ENCODE measurements at places on chromosomes 3 and 15.
A peak's percentile ranks its signal among the peaks of the same experiment; 100 is the strongest.

DNA sequence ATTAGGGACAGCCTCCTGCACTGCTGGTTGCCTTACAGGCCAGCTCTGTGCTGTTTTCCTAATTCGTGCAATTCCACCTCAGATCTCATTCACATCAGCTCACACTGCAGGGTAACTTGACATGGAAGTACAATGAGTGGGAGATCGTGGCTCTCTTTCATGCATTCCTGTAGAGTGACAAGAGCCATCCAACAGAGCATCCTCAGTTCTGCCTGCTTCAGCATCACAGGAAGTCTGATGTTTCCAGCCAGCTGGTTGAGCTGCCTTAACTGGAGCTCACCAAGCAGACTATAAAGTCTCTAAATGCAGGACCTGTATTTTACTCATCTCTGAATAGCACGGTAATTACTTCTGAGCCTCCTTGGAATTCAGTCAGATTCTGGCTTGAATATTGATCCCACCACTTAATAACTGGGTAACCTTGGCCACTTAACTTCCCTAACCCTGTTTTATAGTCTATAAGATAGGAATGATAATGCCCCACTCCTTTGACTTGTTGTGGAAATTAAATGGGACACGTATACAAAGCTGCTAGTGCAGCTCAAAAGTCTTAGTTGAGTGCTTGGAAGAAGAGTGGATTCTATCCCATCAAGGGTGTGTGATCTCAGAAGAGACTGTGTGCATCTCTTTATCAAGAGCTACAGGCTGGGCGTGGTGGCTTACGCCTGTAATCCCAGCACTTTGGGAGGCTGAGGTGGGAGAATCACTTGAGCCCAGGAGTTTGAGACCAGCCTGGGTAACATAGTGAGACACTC, 1.4 kb upstream of the DIS3L start:
- DNase-seq = no peak

- DNase-seq = no peak
These were observed 147.6 kb downstream of the DNAJB8 start for GRCh38 chr3:128319107-128319506.

- no peak for DNase-seq
These were observed 31.6 kb upstream of the SLC35G2 start for GRCh38 chr3:136787349-136787748.

DNA sequence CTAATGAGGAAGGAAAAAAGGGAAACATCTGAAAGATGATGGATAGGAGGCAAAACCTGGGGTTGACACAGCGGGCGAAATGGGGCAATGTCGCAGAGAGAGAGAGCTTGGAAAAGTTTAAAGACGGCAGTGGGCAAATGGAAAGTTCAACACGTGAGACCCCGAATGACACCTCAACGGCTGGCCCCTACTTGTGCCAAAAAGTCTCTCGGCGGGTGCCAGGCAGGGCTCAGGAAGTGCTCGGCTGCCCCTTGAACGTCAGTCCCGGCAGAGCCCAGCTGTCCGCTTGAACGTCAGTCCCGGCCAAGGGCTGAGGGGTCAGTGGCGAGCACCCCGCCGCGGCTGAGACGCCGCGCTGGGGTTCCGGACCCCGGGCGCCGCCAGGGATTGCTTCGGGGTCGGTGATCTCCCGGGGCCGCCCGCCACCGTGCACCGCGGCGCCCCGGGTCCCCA, 658 bp downstream of the EOGT start:
- DNase-seq = peak; percentile 6

DNA sequence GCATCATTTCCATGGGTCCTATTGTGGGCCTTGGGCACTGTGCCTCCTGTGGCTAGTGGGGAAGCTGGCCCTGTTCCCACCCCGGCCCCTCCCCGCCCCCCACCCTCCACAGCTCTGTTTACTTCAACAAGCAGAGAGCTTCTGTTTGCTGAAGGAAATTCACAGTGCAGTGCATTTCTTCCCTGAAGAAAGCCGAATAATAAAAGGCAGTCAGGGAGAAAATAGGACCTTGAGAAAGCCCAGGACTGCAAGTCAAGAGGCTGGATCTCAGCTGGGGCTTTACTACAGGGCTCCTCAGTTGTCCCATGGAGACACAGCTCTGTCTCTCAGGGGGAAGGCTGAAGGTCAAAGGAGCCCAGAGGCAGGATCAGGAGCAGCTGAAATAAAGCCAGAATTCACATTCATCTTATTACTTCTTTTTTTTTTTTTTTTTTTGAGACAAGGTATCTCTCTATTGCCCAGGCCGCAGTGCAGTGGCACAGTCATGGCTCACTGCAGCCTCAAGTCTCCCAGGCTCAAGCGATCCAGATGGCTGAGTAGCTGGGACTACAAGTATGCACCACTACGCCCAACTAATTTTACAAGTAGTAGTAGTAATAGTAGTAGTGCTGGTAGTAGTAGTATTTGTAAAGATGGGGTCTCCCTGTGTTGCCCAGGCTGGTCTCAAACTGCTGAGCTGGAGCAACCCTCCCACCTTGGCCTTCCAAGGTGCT, 33.0 kb upstream of the LACTB start:
- DNase-seq = no peak

- no peak for DNase-seq
These were observed 11.5 kb downstream of the CPNE9 start for GRCh38 chr3:9715136-9715535.

DNA sequence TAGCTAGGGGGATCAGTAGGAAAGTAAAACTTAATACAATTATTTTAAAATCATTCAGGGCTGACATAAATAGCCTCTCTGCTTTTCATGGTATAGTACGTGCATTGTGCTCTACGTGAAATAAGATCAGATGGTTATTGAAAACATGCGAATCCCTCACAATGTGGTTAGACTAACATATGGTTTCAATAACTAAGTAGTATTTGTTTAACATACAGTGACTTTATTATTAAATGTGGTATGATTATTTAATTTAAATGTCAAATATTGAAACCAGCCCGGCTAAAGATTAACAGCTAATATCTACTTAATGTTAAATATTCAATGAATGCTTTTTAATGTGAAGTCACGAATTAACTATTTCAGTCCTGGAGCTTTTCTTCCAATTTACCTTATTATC, 473.9 kb upstream of the THBS1 start:
- DNase-seq = no peak

GRCh38 chr3:197801891-197802778, 11.1 kb downstream of the LRCH3 start:
- DNase-seq = no peak

- DNase-seq = no peak
These were observed 901 bp upstream of the CHST14 start for GRCh38 chr15:40469776-40470390.

- DNase-seq = no peak
These were observed 57.5 kb downstream of the PTPRG start for GRCh38 chr3:61618871-61619270.

- DNase-seq = no peak
These were observed 12.5 kb downstream of the ST3GAL6 start for GRCh38 chr3:98775459-98776139.

Data from occipital lobe (tissue), 3 donors.